ENCODE measurements at places on chromosomes 6 and 20.
A peak's percentile ranks its signal among the peaks of the same experiment; 100 is the strongest.

- peak; percentile 36 for DNase-seq
Observed at GRCh38 chr20:35600993-35601973, 14.3 kb upstream of the SPAG4 start.

DNA sequence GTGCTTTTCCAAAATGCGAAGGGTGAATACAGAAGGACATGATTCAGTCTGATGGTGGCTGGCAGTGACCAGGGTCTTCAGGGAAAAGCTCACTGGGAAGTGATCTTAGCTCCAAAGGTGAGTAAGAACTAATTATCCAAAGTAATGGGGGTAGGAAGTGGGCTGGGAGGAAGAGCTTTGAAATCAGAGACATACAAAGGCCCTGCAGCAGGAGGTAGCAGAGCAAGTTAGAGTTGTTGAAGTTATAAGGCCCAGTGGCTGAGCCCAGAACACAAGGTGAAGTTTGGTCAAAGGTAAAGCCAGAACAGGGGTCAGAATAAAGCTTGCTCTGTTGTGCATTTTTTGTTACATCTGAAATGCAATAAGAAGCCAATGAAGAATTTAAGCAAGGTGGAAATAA lies 81.2 kb downstream of the PLCB1 start:
- no peak for DNase-seq

- DNase-seq: no peak
Observed at GRCh38 chr6:113077794-113078193, 730.7 kb downstream of the RFPL4B start.

DNA sequence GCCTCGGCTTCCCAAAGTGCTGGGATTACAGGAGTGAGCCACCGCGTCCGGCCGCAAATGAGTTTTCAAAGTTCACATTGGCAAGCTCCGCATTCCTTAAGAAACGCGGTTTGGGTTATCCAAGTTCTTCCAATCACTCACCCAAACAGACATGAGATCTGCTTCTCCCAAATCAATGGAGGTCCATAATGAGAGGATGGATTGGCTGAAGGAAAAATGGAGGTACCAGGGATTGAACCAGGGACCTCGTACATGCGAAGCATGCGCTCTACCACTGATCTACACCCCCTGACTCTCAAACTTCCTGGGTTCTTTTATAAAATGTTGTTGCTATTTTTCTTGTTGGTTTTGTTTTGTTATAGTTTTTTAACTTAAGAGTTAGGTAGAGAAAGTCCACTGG lies 170.0 kb downstream of the GPX5 start:
- no peak for DNase-seq

DNA sequence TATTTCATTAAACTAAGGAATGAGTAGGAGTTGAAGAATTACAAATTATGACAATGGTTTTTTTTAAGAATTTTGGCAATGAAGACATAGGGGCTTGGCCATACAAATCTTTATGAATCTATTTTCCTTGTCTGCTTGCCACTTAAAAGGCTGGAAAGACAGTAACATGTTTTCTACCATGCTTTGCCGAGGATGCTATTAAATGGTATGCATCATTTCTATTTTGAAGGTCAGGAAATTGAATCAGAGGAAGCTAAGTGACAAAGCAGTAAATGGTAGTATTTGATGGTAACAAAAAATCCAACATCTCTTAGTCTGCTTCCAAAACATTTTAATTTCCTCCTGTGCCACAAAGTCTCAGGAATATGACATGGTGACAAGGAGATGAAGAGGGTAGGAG lies 287.2 kb downstream of the RFPL4B start:
- no peak for DNase-seq

- DNase-seq: no peak
Observed at GRCh38 chr6:21942897-21943296, 349.3 kb downstream of the SOX4 start.

GRCh38 chr6:27553123-27553904 lies 80.4 kb upstream of the ZNF184 start:
- DNase-seq: no peak

DNA sequence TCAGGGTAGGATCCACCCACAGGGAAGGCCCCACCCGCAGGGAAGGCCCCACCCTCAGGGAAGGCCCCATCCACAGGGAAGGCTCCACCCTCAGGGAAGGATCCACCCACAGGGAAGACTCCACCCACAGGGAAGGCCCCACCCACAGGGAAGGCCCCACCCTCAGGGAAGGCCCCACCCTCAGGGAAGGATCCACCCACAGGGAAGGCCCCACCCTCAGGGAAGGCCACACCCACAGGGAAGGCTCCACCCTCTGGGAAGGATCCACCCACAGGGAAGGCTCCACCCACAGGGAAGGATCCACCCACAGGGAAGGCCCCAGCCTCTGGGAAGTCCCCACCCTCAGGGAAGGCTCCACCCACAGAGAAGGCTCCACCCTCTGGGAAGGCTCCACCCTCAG lies 40.5 kb downstream of the KCNQ2 start:
- no peak for DNase-seq

- no peak for DNase-seq
Observed at GRCh38 chr20:37870294-37870693, 32.6 kb upstream of the VSTM2L start.

GRCh38 chr6:73236144-73236750 lies 11.0 kb upstream of the KHDC1L start:
- DNase-seq: no peak

- no peak for DNase-seq
Observed at GRCh38 chr6:68427630-68428029, 207.5 kb upstream of the ADGRB3 start.

- no peak for DNase-seq
Observed at GRCh38 chr20:50062006-50062838, 50.7 kb downstream of the UBE2V1 start.

- DNase-seq: no peak
Observed at GRCh38 chr6:3743541-3743940, 8.0 kb downstream of the PXDC1 start.

- no peak for DNase-seq
Observed at GRCh38 chr20:22808628-22809027, 224.3 kb upstream of the FOXA2 start.

- DNase-seq: no peak
Observed at GRCh38 chr6:84773133-84773430, 8.7 kb upstream of the TBX18 start.

DNA sequence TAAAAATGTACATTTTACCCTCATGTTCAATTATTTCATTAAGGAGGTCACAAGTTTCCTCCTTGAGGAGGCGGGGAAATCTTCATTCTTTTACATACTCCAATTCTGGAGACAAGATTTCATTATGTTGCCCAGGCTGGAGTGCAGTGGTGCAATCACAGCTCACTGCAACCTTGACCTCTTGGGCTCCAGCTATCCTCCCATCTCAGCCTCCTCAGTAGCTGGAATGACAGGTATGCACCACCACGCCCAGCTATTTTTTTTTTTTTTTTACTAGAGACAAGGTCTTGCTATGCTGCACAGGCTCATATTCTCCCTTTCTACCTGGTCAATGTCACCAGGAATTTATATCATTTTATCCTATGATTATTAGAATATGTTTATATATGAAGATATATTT lies 85.8 kb downstream of the FUT9 start:
- no peak for DNase-seq

- no peak for DNase-seq
Observed at GRCh38 chr20:46139908-46140482, 21.9 kb downstream of the CD40 start.

DNA sequence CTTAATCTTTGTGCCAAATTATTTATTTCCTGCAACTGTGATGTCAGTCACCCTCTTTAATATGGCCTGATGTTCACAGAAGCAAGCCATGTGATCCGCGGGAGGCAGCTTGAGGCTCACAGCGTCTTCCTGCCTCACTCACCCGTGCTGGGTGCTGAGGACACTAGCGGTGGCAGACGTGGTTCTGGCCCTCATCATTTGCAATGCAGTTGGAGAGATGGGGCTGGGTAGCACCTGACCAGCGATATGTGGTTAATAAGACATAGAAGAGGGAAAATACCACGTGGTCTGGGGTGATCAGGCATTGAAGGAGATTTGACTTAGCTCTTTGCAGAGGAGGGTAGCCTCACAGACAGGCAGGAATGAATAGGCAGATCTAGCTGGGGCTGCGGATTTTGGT lies 264.7 kb downstream of the TMEM242 start:
- no peak for DNase-seq

GRCh38 chr6:15114061-15114460 lies 131.8 kb upstream of the JARID2 start:
- DNase-seq: no peak

- no peak for DNase-seq
Observed at GRCh38 chr6:16450285-16450684, 211.9 kb downstream of the GMPR start.

- DNase-seq: no peak
Observed at GRCh38 chr6:117676577-117677218, 1.4 kb downstream of the NUS1 start.

DNA sequence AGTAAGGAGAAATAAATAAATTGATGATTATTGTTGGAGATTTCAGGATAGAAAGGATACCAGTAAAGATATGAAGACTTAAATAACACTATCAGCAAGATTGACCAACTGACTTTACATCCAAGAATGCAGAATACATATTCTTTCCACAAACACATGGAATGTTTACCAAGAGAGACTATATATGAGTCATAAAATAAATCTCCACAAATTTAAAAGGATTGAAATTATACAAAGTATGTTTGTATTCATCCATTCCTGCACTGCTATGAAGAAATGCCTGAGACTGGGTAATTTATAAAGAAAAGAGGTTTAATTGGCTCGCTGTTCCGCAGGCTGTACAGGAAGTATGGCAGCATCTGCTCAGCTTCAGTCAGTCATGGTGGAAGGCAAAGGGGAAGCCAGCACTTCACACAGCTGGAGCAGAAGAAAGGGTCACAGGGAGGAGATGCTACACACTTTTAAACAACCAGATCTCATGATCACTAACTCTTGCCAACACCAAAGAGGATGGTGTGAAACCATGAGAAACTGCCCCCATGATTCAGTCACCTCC lies 56.7 kb upstream of the TNFRSF21 start:
- DNase-seq: no peak

DNA sequence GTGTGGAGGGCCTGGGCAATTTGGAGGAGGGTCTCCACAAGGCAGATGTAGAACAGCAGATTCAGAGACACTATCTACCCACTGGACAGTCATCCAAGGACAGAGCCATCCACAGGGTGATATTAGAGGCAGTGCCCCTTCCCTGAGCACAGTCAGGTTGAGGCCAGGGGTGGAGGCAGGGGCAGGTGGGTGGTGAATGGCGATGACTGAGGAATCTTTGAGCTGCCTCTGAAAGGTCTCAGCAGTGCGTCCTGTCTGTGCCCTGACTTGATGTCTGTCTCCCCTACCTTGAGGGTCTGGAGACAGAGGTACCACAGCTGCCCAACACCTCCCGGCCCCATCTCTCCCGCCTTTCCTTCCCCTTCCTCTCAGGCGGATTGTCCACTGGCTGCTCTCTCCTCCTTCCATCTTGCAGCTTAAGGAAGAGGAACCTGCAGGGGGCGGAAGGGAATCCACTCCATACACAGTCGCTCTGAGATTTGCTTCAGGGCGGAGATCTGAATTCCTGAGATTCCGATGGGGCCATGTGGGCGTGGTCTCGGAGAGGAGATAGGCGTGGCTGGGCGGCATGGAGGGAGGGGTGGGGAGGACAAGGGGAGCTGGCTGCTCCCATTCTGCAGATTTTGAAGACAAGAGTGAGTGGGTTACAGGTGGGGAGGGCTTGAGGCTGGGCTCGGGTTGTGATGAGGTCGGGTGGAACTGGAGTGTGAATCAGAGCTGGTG lies 1.7 kb downstream of the MUCL3 start:
- DNase-seq: no peak

GRCh38 chr6:170277893-170278742 lies 12.8 kb downstream of the DLL1 start:
- no peak for DNase-seq

DNA sequence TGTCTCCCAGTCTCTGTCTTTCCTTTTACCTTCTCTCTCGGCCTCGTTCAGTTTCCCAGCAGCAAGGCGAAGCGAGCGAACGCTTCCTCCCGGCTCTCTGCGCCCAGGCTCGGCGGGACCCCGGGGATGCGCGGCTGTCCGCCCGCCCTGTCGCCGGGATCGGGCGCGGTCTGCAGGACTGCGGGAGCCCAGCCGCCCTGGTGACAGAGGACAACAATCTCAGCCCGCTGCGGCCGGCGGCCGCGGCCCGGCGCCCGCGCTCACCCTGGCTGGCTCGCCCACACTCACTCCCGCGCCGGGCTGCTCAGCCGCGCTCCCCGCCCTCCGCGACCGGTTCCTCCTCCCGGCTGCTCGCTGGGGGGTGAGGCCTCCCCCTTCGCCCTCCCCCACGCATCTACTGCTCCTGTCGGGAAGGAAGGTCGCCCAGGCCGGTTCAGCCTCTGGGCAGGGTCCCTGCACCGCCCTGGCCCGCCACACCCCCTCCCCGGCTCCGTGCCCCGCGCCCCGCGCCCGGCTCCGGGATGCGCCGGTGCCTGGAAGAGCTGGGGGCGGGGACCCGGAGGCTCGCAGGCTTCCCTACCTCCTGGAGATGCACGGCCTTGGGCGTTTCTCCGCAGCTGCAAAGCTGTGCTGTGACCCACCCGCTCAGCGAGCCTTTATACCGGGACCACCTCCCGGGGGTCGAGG lies 410 bp downstream of the SYNE1 start:
- no peak for DNase-seq

GRCh38 chr20:16520154-16520553 lies 53.1 kb downstream of the KIF16B start:
- DNase-seq: no peak

- DNase-seq: no peak
Observed at GRCh38 chr6:137820952-137821351, 46.1 kb upstream of the TNFAIP3 start.

- no peak for DNase-seq
Observed at GRCh38 chr6:69771158-69771906, 25.5 kb downstream of the LMBRD1 start.

- DNase-seq: no peak
Observed at GRCh38 chr6:127582777-127583462, 5.9 kb downstream of the C6orf58 start.

DNA sequence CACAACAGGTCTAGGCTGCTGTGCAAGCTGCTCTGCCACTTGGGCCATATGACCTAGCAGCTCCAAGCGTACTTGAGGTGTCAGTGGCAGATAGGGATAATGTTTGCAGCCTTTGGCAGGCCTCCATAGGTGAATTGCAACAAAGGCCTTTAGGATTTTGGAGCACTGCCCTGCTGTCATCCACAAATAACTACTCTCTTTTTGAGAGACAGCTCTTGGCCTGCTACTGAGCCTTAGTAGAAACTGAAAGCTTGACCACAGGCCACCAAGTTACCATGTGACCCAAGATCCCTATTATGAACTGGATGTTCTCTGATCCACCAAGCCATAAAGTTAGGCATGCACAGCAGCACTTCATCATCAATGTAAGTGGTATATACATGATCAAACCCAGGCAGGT lies 29.9 kb downstream of the FBXO30 start:
- no peak for DNase-seq

- no peak for DNase-seq
Observed at GRCh38 chr6:41489120-41489851, 56.9 kb upstream of the FOXP4 start.

Measured in stimulated activated CD8-positive, alpha-beta memory T cell treated with anti-CD3 and anti-CD28 coated beads, Interleukin-4, amount 100 ng/mL, for 1 hour (primary cell).